Skin of body (tissue), 3 donors: ENCODE measurements at places on chromosomes 4 and X. TPM values are rescaled to one million over a fixed set of nuclear protein-coding genes. Genes with fewer than 3 reads are reported as not detected.

- no peak for DNase-seq
These were observed 7.5 kb downstream of the NUDT6 start for GRCh38 chr4:122914938-122915337.

DNA sequence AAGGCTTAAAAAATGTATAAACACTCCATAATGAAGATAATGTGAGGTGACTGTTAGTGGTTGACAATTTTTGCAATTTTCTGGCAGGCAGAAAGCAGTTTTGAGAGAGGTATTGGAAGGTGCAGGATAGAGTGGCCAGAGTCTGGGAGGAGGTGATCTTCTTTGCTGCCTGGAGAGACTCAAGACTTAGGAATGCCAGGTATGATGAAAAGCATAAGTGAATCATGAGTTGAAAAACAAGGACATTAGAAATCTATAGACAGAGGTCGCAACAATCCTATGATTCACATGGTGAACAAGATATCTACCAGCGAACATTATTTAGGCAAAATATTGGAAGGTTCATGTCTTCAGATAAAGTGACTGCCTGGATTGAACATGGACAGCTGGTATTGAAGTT is 118.5 kb downstream of the CFAP299 start:
- no peak for DNase-seq

- DNase-seq: no peak
These were observed 40.0 kb downstream of the VGLL1 start for GRCh38 chrX:136572030-136572429.

DNA sequence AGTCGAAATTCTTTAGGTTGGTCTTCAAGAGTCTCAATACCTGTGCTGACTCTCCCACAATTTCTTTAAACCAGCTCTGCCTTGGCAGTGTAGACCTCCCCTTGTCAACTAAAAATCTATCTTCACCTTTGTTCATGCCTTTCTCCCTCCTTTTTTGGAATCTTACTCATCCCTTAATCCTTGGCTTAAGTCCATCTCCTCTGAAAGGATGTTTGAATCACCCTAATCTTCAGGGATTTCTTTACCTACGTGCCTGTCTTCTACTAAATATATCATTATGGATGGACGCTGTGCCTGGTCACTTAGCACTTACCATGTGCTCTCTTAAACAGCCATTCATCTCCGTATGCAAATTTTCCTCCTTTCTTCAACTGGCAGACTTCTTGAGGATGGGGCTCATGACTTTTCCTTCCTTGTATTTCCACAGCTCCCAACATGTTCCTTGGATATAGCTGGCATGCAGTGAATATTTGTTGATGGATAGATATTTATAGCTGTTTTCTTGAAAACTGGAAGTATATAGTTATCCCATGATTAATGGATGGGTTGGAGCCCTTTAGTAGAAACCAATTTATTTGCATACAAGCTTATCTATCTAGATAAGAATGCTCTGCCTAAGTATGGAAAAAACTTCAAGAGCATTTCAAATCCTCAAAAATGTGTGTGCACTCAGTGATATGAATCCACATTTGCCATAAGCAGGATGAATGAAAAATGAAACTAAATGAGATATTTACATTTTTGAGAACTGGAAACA is 166.6 kb downstream of the SPRY1 start:
- DNase-seq: peak; percentile 4

DNA sequence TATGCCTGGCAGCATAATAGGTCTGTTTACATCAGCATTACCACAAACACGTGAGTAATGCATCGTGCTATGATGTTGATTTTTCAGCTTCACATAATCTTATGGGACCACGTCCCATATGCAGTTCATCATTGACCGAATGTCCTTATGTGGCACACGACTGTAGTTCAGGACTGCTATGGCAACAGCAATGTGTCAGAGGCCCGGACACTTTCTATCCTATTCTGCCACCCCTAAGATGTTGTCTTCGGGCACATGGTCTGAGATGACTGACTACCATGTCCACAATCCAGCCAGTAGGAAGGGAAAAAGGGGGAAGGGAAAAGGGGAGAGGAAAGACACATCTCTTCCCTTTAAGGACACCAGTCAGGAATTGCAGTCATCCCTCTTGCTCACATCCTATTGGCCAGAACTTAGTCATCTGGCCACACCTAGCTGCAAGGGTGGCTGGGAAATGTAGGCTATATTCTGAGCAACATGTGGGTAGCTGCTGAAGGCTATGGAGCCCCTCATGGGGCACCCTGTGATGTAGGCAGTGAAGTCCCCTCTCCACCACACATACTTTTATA is 196.0 kb upstream of the RBPJ start:
- DNase-seq: no peak

GRCh38 chrX:153968754-153969124 is 2.9 kb downstream of the HCFC1 start:
- no peak for DNase-seq

- DNase-seq: no peak
These were observed 901.6 kb upstream of the NDST4 start for GRCh38 chr4:116015062-116015461.

- no peak for DNase-seq
These were observed 217.6 kb downstream of the AFAP1 start for GRCh38 chr4:7721984-7722551.

DNA sequence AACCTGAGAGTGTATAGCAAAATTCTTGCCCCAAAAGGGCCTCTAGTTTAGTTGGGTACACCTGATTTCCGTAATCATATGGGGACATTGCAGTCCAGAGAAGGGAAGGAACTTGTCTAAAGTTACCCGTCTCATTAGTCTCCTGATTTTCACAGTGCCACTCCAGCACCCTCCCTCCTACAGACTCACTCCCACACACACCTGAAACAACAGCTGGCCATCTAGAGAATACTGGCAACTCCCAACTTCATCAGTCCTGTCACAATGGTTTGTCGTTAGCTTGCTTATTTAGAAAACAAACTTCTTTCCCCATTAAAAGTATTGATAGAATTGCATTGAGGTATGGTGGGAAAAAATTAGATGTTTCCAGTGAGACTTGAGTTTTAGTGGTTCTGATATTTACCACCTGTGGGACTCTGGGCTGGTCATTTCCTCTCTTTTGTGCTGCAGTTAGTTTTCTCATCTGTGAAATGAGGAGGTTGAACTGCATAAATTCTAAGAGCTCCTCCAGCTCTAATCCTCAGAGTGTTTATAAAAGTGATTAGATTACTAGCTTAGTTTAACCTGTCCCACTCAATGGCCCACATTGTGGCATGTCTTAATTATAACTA is 1.7 kb downstream of the IL13RA1 start:
- no peak for DNase-seq

DUX4 gene
- total RNA-seq: not detected

NXF2B gene
- not detected for total RNA-seq

KIF4A gene
- 5.8 TPM for total RNA-seq

ERAS gene
- not detected for total RNA-seq

ZBTB49 gene
- 4.6 TPM for total RNA-seq

WAS gene
- total RNA-seq: 5.6 TPM

ITGB1BP2 gene
- total RNA-seq: 10.9 TPM

FNIP2 gene
- 35.8 TPM for total RNA-seq
